Smooth muscle cell of the pulmonary artery (primary cell): ENCODE measurements at places on chromosomes 2 and 18. TPM values are rescaled to one million over a fixed set of nuclear protein-coding genes. Genes with fewer than 3 reads are reported as not detected.

The SLC4A5 gene
- total RNA-seq, result 0.13 and 0.30 TPM in 2 replicates

The PRSS56 gene
- not detected in 2 replicates for total RNA-seq

The CCDC150 gene
- 3.0 and 3.5 TPM in 2 replicates for total RNA-seq

The TRIM43 gene
- total RNA-seq, result not detected in 2 replicates

The UBXN4 gene
- 65.6 and 79.0 TPM in 2 replicates for total RNA-seq

The ARHGEF33 gene
- 0.43 and 0.46 TPM in 2 replicates for total RNA-seq

The ACADL gene
- 0.33 and 1.7 TPM in 2 replicates for total RNA-seq

The GPC1 gene
- total RNA-seq, result 150 and 191 TPM in 2 replicates

The ARL4C gene
- total RNA-seq, result 79.7 and 85.0 TPM in 2 replicates

The RIT2 gene
- total RNA-seq, result not detected in 2 replicates

The CD8B2 gene
- total RNA-seq, result not detected in 2 replicates

The GALR1 gene
- total RNA-seq, result not detected in 2 replicates

The GPR45 gene
- total RNA-seq, result not detected in 2 replicates

The SLC5A7 gene
- not detected in 2 replicates for total RNA-seq

The RBBP8 gene
- total RNA-seq, result 11.9 and 16.4 TPM in 2 replicates

The CYTIP gene
- 5.5 and 23.5 TPM in 2 replicates for total RNA-seq

The IL1R2 gene
- 0.13 and 0.33 TPM in 2 replicates for total RNA-seq

The DTNA gene
- total RNA-seq, result 7.8 and 43.9 TPM in 2 replicates

The SS18 gene
- total RNA-seq, result 113 and 124 TPM in 2 replicates

The NCKAP5 gene
- 0.76 and 5.7 TPM in 2 replicates for total RNA-seq

The MDH1B gene
- total RNA-seq, result 0.33 and 0.72 TPM in 2 replicates

The IFIH1 gene
- total RNA-seq, result 5.6 and 7.3 TPM in 2 replicates

The MALT1 gene
- 11.7 and 19.7 TPM in 2 replicates for total RNA-seq

The NT5C1B gene
- not detected in 2 replicates for total RNA-seq

The HES6 gene
- 1.3 TPM in 2 replicates for total RNA-seq

The SCN2A gene
- 1.8 and 2.7 TPM in 2 replicates for total RNA-seq

The GPBAR1 gene
- total RNA-seq, result 0.03 and 0.13 TPM in 2 replicates

The C2orf78 gene
- not detected in 2 replicates for total RNA-seq

The ANKRD30BL gene
- not detected in 2 replicates for total RNA-seq

The ADAM23 gene
- total RNA-seq, result 14.3 and 28.9 TPM in 2 replicates

The XRCC5 gene
- 180 TPM in 2 replicates for total RNA-seq

The CLHC1 gene
- 9.3 TPM in 2 replicates for total RNA-seq

The GFPT1 gene
- total RNA-seq, result 69.6 and 92.2 TPM in 2 replicates

The SH2D6 gene
- total RNA-seq, result 0.36 TPM in 1 of 2 replicates, not detected in the other

The EPB41L3 gene
- 0.69 and 3.6 TPM in 2 replicates for total RNA-seq

The SCN3A gene
- 0.40 and 0.85 TPM in 2 replicates for total RNA-seq

The ESPNL gene
- total RNA-seq, result 1.9 and 2.5 TPM in 2 replicates

The SCG2 gene
- 5.1 and 37.2 TPM in 2 replicates for total RNA-seq

The SLC9A4 gene
- 0.03 TPM in 1 of 2 replicates, not detected in the other for total RNA-seq

The USP34 gene
- total RNA-seq, result 144 and 149 TPM in 2 replicates

The TEKT4 gene
- total RNA-seq, result not detected in 2 replicates

The CD8B gene
- not detected in 2 replicates for total RNA-seq

The PSMG2 gene
- total RNA-seq, result 35.8 and 41.8 TPM in 2 replicates

The FSHR gene
- not detected in 2 replicates for total RNA-seq

The IL36RN gene
- total RNA-seq, result not detected in 2 replicates

The NPHP1 gene
- 3.9 and 4.4 TPM in 2 replicates for total RNA-seq

The SERPINB12 gene
- not detected in 2 replicates for total RNA-seq

The DNAJB2 gene
- 74.7 and 78.8 TPM in 2 replicates for total RNA-seq
